Hematopoietic multipotent progenitor cell treated with erythropoietin and hydrocortisone succinate and interleukin-3 and kit ligand, for 17 days (in vitro differentiated cells): ENCODE measurements at places on chromosomes 1 and 21.

DNA sequence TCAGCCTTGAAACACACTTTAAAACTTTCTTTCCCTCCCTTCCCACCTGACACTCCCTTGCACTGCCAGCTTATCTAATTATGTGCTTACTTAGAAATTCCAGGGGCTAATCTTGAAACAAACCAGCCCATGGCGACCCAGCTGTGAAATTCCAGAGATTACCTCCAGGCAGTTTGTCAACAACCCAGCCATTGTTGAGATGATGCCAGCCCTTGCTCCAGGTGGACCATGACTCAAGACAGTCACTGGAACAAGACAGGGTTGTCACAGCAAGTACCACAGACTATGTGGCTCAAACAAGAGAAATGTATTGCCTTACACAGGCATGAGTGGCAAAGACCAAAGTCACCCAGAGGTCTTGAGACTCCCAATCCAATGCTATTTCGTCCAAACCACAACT is 7.9 kb downstream of the FYB2 start:
- DNase-seq: no peak

DNA sequence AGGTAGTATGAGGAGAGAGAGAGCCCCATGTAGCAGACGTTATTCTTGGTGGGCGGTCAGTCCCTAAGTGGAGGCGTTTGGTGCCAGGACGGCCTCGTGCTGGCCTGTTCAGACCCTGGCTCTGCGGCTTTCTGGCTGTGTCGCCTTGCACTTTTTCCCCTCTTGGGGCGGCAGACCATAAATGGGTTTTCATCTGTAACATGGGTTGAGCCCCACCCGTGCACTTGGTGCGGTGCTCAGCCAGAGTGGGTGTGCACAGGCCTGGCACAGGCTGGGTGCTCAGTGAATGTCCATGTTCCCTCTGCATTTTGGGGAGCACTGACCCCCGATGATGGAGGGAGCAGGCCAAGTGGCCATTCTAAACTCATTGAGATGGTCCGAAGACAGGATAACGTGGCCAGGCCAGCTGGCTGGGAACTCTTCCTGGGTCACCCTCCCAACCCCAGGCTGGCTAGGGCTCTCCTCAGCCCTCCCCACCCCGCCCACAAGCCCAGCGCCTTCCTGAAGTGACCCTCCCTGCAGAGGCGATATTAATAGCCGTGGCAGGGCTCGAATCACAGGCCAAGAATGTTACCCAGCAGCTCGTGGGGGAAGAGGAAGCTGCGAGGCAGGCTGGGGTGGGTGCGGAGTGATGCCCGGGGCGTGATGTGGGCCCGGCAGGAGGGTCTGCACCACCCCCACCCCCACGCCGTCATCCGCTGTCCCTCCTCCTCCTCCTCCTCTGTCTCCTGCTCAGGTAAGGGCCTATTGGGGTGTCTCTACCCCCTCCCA is 78.5 kb downstream of the ARHGEF10L start:
- DNase-seq: no peak

DNA sequence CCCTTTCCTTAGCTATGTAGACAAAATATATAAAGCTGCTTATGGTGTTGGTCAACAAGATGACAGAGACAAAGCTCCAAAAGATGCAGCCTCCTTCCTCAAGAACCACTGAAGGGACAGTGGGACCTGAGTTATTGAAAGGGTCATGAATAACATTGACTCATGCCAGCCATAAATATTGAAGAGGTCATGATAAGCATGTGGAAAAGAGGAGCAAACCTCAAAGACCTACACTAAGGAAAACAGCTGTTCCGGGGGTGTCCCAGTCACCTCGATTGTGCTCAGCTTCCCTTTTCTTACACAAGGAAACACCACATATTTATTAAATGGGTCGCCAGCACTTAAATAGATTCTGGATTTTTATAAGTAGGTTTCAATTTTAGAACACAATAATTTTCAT is 112.9 kb downstream of the PTPRC start:
- no peak for DNase-seq

- DNase-seq: no peak
These were observed 619.3 kb downstream of the PTPRU start for GRCh38 chr1:29855561-29856160.

DNA sequence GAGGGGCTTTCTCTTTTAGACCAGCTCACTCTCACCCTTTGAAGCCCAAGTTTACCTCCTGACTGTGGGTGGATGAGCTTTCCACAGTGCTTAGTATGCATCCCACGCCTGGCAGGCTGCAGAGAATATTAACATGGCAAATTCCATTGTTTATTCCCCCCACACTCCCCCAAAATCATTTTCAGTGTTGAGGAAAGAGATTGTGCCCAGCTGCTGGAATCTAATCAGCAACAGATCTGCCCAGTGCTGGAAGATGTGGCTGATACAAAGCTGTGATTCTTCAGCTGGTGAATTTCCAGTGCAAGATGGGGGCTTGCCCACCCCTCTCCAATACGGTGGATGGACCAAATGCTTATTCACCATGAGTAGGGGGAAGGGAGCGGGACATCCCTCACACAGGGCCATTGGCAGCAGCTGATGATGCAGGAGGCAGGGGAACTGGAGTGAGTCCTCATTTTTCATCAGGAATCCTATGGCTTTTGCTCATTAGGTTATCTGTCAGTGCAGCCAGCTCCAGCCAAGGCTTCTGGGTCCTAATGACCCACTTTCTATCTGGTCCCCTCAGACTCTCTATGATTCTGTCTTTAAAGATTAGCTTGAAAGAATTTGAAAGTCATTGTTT is 39.7 kb upstream of the KCNA3 start:
- DNase-seq: no peak

DNA sequence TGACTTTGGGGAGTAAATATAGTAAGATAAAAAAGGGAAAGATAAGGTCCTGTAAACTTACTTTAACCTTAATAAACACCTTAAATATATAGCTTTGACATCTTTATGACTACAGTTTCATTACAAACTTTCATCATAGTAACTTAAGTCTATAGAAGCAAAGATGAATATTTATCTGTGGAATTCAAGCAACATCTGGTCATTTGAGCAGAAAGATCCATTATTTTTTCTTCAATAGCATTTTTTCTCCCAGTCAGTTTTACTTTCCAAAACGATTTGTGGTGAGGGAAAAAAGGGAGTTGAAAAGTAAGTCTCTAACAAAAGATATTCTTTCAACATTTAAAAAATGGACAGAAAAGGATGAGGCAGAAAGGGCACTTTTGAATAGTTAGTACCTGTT is 69.0 kb downstream of the HMCN1 start:
- DNase-seq: no peak

DNA sequence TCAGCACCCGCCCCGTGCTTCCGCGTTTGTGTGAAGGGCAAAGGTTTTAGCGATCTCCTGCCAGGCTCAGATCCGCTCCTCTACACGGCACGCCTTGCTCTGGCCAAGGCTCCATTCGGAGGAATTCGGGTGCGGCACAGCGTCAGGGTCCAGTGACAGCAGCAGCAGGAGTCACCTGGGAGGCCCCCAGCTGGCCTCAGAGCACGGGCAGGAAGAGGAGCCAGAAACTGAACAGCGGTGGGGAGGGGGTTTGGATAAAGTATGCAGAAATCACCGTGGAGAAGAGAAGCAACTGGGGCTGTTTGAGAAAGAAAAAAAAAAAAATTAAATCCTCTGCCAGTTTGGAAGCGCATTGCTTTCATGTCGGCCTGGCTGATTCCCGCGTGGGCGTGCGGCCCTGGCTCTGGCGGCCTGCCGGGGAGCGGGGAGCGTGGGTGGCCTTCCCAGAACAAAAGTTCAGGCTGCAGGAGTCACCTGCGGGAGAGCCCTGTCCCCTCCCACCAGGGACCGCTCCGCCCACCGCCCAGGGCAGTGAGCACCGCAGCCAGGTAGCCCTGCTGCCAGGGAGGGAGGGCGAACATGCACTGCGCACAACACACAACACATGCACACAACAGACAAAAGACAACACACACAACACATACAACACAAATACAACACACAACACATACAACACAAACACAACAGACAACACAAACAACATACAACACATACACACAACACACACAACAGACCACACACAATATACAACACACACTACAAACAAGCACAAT is 107.6 kb downstream of the ETS2 start:
- DNase-seq: no peak

DNA sequence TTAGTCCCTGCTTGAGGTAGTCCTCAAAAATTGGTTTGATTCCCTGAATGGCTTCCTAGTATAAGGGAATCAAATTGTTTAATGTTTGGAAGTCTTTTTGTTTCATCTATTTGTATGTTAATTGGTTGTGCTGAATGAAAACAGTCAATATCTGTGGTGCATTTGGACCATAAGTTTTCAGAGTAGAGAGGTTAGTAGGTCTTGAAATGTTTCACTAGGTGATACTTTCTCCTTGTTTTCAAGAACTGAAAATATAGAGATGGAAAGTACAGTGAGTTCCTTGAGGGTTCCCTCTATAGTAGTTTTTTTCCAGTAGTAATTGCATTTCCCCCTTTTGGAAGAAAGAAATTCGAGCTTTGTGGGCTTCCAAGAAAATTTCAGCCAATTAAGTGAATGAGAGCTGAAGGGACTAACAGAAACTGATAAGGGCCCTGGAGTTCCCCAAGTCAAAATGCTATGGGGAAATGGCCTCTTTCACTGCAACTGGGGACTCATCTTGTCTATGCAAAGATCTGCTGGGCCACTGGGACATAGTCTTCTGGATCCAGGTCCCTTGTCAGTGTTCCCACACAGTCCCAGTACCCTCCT is 18.6 kb upstream of the CEP350 start:
- no peak for DNase-seq

DNA sequence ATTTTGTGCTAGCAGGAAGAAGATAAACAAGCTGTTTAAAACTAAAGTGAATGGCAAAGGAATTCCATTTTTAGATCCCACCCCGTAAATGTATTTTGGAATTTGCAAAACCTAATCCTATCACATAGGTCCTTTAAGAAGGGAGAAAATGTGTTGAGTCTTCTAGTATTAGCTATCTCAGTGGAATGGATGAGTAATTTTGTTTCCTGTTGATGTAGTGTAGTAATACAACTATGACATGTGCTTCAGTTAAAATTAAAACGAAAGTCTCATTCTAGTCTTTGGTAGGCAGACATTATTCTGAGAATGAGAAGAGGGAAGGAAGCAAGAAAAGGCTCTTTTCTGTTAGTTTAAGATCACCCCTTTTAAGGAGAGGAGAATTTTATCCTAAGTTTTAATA is 265.9 kb upstream of the C1orf105 start:
- DNase-seq: no peak
